Glutamatergic neuron (in vitro differentiated cells): ENCODE measurements at places on chromosomes 16 and 17. TPM values are rescaled to one million over a fixed set of nuclear protein-coding genes. Genes with fewer than 3 reads are reported as not detected.

GRCh38 chr17:9628509-9628908 is 16.8 kb upstream of the USP43 start:
- DNase-seq, result no peak

- DNase-seq, result no peak
Measured at GRCh38 chr17:64781014-64781756, 119.1 kb upstream of the SMURF2 start.

Gene VPS25
- total RNA-seq, result 84.3 TPM

Gene TBC1D3G
- not detected for total RNA-seq

Gene DDX52
- total RNA-seq, result 47.4 TPM

Gene CARHSP1
- total RNA-seq, result 180 TPM
